D721Med (cell line): ENCODE measurements at places on chromosomes 3 and 15.

DNA sequence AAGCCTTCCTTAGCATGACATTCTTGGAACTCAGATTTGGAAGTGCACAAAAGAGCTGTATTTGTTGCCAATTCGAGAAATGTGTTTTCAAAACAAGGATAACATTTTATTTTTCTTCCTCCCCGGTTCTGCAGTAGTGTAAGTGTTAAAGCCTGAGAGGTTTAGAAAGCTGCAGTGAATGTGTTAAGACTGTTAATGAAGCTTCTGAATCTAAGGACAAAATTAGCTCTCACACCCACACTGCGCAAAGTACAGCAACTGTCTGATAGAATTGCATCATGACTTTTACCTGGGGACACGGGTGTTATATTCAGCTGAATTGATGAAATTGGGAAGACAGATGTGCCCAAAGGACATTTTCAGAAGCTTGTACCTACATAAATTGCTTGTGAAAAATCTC is 344.4 kb downstream of the CADM2 start:
- no peak for DNase-seq

DNA sequence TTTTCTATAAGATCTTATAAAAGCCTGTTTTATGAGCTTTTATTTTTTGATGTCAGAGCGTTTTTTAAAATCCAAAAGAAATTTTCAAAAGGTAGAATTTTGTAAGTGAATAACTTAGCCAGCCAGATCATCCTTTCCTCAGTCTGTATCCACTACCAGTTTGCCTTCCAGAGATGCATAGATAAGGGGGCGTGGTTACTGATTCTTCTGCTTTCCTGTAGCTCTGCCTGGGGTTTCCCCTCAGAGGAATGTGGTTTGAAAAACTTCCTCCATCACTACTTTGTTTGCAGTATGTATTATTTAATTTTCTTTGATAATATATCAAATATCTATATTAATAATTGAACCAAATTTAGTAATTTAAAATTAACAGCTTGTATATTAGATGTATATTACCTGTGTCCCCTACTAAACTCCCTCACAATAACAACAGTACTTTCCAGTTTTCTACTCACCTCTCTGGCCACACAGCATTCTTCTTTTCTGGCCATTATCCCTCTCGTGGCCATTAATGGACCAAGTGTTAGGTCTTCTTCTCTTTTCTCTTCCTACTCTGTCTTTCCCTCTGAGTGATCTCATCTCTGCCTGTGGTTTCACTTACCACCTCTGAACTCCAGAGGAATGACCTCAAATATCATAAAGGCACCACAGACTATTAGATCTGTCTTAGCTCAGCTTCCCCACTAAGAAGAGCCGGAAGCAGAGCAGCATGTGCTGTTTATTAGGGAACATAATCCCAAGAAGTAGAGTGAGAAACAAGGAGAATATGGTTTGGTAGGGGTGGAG is 239.7 kb downstream of the UBE2E2 start:
- DNase-seq: no peak

DNA sequence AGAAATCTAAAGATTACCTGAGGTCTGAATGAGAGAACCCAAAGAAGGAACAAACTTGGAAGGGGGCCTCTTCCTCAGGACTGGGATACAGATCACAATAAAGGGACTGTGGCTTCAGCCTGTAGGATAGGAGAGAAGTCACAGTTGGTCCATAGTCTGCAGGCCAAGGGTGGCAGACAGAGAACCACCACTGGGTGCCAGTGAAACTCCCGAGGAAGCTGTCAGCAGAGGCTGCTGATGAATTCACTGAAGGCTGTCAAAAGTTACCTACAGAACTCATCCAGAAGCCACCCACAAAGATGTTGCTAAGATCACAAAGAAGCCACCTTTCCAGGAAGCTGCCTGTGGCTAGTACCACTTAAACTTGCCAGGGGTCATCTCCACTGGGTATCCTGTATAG is 78.5 kb downstream of the TMCO5A start:
- no peak for DNase-seq

- DNase-seq: no peak
Measured at GRCh38 chr15:43487271-43487895, 5.6 kb downstream of the TP53BP1 start.

GRCh38 chr3:49674497-49674983 is 389 bp downstream of the APEH start:
- no peak for DNase-seq

DNA sequence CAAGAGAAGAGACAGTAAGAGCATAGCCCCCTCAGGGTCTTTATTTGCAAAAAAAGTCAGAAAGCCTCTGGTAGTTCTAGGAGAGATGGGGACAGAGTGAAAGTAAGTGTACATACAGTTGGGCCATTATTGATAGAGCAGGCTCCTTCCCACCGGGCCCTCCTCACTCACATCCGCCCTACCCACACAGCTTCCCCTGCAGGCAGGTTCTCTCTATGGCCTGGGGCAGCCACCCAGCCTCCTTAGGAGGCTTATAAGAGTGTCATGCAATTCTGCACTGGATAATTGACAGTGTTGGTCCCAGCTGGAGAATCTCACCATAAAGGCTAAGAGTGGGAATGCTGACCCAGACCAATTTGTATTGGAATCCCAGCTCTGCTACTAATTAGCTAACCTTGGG is 49.5 kb downstream of the SLC30A4 start:
- no peak for DNase-seq

DNA sequence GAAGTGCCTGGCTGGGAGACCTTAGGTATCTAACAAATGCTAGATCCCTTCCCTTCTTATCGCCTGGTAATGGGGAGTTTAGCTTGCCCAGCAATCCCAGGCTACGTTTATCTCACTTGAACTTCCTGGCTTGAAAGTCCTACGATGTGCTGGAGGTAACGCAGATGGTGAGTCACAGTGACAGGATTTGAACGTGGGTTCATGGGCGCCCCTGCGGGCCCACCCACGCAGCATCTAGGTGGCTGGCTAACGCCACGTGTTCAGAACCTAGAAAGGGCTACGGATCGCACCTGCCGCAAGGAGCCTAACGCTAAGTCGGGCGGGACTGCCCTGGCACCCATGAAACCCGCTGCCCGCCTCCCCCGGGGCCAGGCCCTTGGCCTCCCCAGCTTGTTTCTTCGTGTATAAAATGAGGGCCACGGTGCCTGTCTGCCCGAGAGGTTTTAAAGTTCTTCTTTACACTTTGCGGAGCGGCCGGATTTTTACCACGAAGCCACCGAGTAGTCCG is 600 bp upstream of the USP3 start:
- DNase-seq: no peak

DNA sequence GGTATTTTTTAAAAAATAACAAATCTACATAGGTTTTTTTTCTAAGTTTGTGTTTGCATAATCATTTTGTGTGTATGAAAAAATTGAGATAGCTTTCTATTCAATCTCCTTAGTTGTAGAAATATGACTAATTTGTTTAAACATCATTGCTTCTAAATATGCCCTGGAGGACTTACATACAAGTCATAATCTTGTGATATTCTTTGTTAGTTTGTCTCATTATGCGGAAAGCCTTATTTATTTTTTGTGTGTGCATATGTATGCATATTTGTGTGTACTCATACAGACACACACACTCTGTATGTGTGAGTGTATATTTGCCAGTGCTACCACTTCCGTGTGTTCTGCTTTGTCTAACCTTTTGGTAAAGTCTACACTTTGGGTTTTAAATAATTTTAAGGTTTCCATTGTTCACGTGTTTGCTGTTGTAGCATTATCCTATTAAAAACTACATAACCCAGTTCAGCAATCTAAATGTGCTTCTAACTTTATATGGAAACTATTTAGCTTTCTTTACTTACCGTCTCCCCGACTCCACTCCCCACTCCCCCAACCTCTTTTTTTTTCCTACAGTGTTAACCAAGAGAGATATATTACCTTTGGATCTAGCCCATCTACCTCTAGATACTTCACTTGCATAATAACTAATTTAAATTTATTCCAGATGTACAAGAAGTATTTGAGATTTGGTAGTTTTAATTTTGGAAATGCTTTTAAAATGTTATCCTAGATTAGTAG is 111.7 kb downstream of the FNDC3B start:
- DNase-seq: no peak

GRCh38 chr3:47871389-47871788 is 68.5 kb downstream of the DHX30 start:
- DNase-seq: no peak

DNA sequence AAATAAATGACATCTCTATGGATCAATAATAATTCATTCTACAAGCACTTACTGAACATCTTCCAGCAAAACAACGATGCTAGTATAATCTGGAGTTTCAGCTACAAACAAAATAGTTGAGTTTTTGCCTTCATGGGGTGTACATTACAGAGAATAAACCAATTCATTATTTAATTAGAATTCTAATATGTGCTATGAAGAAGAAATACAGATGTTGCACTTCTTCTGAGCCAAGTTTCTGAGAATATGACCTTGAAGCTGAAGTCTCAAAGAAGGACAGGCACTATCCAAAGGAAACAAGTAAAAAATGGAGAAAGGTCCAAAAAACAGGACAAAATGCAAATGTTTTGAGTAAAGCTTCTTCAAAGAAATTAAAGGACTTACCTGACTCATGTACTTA is 94.2 kb downstream of the SENP7 start:
- DNase-seq: no peak

DNA sequence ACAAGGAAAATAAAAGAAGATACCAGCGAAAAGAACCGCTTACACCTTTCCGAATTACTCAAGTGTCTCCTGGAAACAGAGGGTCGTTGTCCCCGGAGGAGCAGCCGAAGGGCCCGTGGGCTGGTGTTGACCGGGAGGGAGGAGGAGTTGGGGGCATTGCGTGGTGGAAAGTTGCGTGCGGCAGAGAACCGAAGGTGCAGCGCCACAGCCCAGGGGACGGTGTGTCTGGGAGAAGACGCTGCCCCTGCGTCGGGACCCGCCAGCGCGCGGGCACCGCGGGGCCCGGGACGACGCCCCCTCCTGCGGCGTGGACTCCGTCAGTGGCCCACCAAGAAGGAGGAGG is 325 bp downstream of the ALCAM start:
- no peak for DNase-seq

DNA sequence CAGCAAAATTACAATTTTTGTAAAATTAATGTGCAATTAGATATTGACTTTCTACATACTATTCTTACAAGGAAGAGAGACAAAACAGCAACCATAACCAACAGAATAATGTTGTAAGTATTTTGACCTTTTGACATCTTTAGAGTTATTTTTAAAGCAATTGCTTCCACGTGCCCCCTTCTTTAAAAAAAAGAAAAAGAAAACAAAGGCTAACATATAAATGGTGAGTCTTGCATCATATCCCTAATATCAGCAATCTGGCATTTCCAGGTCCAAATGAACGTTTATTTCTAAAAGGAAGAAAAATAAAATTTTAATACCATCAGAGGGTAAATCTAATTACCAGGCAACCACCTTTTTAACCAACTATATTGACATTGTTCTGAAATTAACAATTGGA is 19.3 kb upstream of the STRIT1 start:
- DNase-seq: no peak

DNA sequence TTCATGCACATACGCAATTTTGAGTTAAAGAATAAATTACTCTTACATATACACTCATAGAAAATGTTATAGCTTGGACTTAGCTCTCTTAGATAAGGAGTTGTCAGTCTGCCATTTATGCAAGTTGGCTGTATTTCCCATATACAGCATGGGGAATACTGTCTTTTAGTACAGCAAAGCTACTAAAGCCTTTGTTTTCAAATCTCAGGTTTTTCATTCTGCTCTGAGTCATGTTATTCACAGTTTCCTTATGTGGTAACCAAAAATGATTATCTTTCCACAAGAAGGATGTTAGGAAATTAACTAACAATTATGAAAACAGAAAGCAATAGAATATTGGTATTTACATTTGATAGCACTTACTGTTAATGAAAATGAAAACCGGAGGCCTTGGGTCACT is 4.3 kb upstream of the TIPARP start:
- no peak for DNase-seq

DNA sequence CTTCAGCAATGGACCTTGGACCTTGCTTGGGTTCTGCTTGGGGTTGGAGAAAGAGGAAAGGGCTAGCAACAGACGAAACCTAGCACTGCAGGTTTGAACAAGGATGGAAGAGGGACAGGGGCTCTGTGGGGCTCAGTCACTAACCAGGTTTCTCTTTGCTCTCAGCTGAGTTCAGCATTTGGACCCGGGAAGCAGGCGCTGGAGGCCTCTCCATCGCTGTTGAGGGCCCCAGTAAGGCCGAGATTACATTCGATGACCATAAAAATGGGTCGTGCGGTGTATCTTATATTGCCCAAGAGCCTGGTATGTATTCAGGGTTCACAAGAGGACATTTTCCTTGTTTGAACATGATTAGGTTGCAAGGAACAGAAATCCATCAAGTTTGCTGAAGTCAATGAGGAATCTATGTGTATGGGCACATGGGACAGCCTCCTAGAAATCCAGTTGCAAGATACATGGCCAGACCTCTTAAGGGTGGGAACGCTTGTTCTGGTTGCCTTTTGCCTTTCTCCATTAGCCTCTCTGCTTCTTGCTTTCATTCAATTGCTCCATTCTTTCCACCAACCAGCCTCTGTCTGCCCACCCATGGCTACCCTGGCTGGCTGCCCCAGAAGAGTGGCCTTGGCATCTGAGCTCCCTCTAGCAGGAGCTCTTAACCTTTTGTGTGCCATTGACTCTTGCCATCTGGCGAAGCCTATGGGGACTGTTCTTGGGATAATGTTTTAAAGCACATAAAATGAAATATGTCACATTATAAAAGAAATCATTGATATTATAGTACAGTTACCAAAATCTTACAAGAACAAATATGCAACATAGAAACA is 55.9 kb downstream of the DNASE1L3 start:
- no peak for DNase-seq

DNA sequence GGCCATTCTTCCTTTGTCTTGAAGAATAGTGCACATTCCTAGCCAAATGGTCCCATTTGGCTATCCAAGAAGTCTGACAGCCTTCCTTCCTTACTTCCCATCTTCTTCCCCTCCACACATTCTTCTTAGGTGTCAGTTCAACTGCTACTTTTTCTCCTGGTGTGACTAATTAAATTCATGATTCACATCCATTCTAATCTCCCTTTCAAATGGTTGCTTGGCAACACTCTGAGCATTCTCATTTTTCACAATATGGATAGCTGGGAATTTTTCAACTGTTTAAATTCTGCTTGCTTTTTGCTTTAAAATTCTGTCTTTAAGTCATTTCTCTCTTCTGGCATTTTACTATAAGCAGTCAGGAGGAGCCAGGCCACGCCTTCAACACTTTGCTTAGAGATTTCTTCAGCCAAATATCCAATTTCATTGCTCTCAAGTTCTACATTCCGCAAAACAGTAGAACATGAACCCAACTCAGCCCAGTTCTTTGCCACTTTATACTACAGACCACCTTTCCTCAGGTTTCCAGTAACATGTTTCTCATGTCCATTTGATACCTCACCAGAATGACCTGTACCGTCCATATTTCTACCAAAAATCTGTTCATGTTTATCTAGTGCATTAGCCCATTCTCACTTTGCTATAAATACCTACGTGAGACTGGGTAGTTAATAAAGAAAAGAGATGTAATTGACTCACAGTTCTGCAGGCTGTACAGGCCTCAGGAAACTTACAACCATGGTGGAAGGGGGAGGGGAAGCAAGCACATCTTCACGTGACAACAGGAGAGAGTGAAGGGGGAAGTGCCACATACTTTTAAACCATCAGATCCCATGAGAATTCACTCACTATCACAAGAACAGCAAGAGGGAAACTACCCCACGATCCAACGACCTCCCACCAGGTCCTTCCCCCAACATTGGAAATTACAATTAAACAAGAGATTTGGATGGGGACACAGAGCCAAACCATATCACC is 31.9 kb upstream of the MCF2L2 start:
- no peak for DNase-seq

GRCh38 chr3:188052169-188053035 is 101.6 kb upstream of the LPP start:
- DNase-seq: no peak
